Mammary epithelial cell (primary cell): ENCODE measurements at places on chromosomes 16 and 17.

DNA sequence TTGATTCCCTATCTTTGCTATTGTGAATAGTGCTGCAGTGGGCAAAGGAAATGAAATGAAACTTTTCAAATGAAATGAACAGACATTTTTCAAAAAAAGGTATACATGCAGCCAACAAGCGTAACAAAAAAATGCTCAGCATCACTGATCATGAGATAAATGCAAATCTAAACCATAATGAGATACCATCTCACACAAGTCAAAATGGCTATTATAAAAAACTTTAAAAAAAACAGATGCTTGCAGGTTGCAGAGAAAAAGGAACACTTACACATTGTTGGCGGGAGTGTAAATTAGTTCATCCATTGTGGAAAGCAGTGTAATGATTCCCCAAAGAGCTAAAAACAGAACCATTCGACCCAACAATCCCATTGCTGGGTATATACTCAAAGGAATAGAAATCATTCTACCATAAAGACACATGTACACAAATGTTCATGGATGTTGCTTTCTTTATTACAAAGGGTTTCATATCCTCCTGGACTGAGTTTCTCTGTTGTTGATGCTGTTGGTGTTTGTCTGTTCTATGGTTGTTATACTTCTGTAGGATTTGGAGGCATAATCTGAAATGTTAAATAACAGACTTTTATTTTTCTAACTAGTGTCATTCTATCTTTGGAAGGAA lies 99.3 kb upstream of the SOX9 start:
- no peak for DNase-seq

GRCh38 chr17:40958086-40958953 lies 8.4 kb downstream of the KRT39 start:
- DNase-seq = no peak

GRCh38 chr17:38343608-38344419 lies at the start of gene GPR179:
Gene GPR179, minus strand, starts transcription at chr17:38343956. Its CDS starts 167 bp downstream, at chr17:38343789.
- no peak for DNase-seq

DNA sequence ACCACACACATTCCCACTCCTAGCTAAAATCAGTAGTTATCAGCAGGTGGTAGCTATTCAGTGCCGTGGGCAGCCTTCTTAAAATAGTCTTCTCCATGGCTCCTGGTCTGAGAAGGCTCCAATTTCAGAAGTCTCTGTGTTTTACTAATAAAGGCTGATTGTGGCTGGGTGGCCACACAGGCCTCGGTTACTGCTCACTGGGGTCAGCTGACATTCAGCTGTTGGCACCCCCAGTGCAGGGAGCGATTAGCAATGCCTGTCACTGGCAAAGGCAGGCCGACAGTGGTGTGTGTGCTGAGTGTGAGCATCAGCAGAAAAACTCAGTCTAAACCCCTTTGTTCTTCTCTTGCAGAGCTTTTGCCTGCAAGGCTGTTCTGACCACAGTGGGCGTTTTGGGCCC lies 16.6 kb upstream of the DBNDD1 start:
- DNase-seq = no peak

- DNase-seq = peak; percentile 83
Measured at GRCh38 chr17:52145476-52145875, 13.0 kb downstream of the CA10 start.

DNA sequence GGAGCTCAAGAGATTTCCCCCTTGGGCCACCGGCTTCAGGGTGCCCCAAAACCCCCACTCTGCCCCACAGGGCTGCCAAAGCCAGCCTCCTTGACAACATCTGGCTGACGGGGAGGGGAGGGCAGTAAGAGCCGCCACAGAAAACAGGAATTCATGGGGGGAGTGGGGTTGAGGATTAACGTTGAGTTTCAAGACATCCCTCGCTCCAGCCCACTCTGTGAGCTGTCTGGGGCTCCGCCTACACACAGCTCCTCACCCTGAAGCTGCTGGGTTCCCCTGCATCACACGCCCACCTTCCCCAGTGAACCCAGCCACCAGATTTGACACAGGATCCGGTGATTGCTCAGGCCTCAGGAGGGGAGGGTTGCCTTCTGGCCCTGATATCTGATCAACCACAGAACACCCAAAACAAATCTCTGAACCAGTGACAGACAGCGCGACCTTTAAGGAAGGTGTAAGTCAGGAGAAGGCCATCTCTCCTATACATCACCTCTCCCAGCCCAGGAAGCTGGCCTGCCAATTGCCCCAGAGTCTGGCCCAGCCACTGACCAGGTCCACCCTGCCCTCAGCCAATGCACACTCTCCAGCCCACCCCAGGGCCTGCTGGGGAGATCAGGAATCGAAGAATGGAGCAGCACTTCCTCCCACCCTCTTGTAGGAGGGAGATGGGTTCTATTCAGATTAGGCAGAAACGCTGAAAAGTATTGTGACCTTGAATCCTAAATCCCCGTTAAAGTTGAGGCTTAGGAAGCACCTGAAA lies 132.1 kb downstream of the CLEC16A start:
- DNase-seq = no peak

DNA sequence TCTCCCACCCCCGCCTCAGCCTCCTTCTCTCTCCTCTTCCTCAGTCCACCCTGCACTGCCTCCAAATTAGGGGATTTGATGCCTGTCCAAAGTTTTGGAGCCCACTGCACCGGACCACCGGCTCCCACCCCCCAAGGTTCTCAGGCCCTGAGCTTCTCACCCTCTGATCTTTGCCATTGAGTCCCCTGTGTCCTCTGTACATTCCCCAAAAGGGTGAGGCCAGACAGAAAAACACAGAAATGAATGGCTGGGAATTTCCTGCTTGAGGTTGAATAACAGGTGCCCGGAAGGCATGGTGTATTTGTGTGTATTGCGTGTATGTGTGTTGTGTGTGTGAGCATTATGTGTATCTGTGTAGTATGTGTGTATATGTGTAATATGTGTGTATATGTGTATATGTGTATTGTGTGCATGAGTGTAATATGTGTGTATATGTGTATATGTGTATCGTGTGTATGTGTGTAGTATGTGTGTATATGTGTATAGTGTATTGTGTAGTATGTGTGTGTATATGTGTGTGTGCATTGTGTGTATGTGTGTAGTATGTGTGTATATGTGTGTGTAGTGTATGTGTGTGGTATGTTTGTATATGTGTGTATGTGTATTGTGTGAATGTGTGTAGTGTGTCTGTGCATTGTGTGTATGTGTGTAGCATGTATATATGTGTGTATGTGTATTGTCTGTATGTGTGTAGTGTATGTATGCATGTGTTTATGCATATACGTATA lies 16.0 kb upstream of the CCL17 start:
- DNase-seq = peak; percentile 34

DNA sequence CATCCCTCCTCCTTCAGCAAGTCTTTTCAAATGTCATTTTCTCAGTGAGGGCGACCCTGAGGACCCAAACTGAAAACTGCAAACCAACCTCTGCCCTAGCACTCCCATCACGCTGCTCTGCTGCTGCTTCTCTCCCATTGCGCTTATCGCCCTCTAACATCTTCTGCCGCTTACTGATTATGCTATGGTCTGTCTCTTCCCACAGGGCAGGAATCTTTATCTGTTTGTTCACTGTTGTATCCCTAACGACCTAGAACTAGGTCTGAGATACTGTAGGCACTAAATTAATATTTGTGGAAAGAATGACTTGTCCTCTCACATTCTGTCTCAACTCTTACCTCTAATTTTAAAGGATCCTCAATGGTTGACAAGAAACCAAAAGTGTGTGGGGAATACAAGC lies 12.5 kb downstream of the ZSCAN32 start:
- DNase-seq = no peak

DNA sequence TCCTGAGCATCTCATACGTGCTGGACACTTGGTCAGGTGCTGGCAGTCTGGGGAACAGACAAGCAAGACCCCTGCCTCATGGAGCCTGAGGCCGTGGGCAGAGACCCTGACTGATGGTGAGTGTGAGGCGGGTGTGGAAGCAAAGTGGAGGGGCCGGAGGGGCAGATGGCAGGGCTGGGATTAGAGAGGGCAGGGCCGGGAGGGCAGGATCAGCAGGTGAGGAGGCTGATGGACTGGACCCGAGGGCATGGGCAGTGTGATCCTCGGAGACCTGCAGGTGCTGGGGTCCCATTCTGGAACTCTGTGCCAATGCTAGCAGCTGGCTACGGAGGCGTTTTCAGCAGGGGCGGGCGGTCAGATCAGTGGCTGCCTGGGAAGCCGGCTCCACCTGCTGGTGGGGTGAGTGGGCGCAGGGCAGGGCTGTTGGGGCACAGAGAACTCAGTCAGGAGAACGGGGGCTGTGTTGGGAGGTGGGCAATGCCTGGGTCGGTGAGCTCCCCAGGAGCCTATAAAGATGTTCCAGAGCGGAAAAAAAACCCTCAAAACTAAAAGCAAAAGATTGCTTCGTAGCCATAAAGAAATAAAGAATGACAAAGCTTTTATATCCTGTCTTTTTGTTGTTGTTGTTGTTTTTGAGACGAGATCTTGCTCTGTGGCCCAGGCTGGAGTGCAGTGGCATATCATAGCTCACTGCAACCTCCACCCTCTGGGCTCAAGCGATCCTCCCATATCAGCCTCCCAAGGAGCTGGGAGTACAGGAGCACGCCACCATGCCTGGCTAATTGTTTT lies 8.9 kb upstream of the C16orf74 start:
- peak; percentile 29 for DNase-seq

- DNase-seq = no peak
Measured at GRCh38 chr17:49991409-49991808, 3.6 kb downstream of the DLX3 start.

DNA sequence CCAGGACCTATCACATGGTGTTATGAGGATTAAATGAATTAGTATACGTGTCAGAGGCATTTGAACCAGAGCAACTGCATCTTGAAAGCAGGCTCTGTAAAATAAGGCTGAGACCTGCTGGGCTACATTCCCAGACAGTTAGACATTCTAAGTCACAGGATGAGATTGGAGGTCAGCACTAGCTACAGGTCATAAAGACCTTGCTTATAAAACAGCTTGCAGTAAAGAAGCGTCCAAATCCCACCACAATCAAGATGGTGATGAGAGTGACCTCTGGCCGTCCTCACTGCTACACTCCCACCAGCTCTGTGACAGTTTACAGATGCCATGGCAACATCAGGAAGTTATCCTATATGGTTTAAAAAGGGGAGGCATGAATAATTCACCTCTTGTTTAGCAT lies 71.8 kb downstream of the IRF8 start:
- DNase-seq = peak; percentile 36

DNA sequence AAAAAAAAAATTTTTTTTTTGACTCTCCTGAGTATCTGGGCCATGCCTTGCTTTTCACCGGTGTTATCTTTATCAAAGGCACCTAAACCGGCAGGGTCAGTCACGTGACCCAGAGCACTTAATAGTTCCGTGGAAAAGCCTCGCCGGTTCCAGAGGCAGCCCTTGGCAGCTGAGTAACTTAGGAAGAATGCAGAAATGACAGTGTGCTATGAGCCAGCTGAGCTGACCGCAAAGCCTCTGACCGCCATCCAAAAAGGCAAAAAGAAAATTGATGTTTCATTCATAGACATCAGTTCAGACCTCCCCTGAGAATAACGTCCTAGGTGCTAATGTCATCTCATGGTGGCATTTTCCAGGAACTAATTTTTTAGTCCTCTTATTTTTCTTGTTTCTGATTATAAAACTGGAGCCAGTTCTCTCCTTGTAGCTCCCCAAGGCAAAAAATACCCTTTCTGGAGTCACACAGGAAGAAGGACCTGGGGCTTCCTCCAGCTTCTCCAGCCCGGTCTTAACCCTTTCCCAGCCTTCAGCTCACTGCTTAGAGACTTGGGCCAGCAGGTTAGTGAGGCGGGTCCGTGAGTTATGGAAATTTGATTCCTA lies 122.6 kb downstream of the SOCS1 start:
- peak; percentile 91 for DNase-seq

GRCh38 chr17:9958586-9959281 lies 53.7 kb upstream of the RCVRN start:
- DNase-seq = no peak

DNA sequence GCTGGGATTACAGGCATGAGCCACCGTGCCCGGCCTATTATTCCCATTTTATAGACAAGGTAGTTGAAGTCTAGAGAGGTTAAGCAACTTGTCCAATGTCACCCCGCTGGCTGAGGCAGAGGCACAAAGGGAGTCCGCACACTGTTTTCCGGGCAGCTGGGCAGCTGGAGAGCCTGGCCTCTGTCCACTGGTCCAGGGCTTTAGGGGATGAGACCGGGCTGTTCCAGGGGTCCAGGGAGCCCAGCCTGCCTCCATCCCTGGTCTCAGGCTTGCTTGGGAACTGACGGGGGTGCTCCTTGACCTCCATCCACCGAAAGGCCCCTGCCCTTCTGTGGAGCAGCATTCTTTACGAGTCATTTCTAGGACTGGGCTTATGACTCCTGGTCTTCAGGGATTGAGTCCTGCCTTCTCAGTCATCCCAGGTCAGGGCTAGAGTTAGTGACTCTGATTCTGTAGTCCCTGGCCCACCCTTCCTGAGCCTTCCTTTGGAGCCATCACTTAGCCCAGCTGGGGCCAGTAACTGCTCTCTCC lies 37.5 kb downstream of the SOCS3 start:
- DNase-seq = no peak

DNA sequence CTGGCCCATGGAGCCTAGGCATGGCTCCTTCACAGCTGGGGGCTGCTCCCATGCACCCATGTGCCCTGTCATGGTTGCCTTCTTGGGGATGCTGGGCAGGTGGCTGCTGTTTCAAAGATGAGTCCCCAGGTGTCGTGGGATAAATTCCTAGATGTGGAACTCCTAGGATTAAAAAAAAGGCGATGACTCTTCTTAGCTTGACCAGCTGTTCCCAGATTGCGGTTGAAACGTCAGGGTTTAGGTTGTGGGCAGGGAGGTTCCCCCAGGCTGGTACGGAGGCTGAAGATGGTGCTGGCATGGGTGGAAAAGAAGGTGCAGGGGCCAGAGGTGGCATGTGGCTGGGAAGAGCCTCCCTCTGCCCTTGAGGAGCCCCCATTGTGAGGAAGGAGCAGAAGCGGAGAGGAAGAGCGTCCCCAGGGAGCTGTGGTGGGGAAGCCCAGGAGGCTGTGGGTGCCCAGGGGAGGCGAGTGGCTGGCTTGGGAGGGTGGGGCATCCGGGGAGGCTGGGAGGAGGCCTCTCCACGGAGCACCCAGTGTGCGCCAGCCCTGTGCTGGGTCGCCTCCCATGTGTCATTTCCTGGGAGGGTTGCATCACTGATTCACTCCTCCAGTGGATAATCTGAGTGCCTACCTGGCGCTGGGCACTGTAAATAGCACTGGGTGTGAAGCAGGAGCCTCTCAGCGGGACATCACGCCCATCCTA lies 7.5 kb upstream of the KCNJ12 start:
- DNase-seq = no peak

- DNase-seq = no peak
Measured at GRCh38 chr17:50634224-50634914, at the start of gene ABCC3. Gene ABCC3, plus strand, starts transcription at chr17:50634881. Its CDS starts 56 bp downstream, at chr17:50634937.
